ENCODE measurements at places on chromosomes 1 and 21.

DNA sequence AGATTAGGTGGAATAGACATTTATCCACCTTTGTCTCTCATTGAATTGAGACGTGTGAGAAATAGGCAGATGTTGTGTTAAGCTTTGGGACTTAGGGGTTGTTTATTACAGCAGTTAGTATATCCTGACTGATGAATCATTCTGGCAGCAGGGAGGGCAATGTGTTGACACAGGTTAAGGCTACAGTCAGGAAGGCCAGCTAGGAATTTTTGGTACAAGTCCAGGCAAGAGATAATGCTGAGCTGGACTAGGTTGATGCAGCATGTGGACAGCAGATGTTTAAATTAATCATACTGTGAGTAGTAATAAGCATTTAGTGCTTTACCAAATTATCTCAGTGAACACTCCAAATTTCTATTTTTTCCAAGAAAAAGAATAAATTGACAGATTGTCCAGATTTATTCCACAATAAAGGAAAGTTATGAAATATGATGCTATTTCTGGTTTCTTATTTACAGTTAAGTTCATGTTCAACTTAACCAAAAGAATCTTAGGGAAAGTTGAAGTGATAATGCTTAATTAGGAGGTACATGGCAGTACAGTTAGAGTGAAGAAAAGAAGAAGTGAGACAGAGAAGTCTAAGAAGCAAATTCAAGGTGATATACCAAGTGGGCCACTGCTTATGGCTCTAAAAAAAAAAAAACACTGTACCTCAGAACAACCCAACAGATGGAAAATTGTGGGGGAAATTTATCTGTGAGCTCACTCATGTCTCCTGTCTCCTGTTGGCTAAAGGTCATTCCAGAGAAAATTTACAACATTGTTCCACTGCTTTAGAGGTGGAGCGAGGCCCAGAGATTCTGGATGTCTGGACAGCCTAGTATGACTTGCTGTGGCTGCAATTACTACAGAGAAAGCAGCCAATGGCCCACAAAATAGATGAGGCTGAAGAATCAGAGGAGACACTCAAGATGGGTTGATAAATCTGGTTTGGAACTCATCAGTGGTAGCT, 102.7 kb upstream of the C21orf91 start:
- no peak for DNase-seq

- DNase-seq: no peak
Measured at GRCh38 chr1:86753700-86754099, 49.3 kb downstream of the SH3GLB1 start.

DNA sequence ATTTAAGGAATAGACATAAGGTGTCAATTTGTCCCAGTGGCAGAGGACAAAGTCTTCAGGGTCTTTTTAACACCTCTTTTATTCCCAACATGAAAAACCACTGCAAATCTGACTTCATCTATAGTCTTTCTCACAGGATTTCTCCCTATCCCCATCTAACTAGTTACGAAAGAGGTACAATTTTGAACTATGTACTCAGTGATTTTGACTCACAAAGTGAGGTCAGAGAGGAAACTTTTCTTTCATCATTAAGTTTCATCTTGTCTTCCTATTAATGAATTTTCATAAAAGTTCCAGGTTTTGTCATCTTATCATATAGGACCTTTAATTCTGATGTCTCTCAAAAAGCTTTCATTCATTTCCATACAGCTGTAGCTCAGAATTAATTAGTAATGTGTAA, 63.3 kb downstream of the ASH1L start:
- no peak for DNase-seq

DNA sequence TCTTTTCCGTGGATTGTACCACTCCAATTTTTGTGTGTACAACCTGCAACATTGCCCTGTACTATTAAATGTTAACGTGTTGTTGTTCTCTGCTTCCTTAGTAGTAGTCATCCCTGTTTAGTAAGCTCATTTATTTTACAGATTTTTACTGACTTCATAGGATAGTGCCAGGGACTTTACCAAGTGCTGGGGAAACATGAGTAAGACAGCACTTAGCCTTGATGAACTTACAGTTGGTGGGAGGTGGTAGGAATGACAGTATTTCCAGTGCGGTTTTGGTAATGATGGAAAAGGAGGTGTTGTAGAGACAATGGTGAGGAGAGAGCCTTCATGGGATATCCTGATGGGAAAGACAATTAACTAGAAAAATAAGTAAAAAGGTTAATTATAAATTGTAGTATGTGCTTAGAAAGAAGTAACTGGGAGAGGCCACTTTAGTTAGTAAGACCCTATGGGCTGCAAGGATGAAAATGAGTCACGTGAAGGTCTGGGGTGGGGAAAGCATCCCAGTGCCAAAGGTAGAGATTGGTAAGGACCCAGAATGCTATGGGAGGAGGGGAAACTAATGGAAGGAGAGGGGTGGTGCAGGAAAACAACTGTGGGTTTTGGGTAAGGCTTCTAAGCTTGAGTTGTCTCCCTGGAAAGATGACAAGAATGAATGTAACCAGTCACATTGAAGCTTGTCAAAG, 1.7 kb downstream of the RLF start:
- DNase-seq: no peak

GRCh38 chr1:113073479-113073950, 517 bp downstream of the LRIG2 start:
- DNase-seq: no peak

DNA sequence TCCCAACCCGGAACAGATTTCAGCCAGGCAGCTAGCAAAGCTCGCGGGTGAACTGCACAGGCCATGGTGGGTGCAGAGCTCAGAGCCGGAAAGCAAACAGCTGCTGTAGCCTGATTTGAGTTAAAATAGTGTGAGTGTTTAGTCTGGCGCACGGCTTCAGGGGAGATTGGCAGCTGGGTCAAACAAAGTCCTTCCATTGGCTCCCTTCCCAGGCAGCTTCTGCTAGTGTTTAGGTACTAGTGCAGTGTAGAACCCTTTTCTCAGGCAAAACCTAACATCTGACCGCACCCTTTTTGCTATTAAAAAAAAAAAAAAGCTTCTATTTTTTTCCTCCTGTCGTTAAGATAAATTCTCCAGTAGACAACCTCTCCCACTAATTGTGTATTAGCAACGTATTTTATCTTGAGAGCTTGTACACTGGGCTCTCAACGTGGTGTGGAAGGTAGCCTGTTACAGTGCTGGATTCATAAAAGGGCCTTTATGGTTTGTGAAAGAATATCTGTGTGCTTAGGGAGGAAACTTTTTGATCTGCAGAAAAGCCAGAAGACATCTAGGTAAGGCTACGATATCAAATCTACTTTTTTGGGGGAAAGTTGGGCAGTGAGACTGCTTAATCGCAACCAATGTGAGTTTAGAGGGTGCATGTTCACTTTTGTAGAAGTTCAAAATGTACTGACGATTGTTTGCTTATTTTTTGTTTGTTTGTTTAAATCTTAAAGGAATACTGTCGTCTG, 689.6 kb downstream of the USP25 start:
- peak; percentile 75 for DNase-seq

DNA sequence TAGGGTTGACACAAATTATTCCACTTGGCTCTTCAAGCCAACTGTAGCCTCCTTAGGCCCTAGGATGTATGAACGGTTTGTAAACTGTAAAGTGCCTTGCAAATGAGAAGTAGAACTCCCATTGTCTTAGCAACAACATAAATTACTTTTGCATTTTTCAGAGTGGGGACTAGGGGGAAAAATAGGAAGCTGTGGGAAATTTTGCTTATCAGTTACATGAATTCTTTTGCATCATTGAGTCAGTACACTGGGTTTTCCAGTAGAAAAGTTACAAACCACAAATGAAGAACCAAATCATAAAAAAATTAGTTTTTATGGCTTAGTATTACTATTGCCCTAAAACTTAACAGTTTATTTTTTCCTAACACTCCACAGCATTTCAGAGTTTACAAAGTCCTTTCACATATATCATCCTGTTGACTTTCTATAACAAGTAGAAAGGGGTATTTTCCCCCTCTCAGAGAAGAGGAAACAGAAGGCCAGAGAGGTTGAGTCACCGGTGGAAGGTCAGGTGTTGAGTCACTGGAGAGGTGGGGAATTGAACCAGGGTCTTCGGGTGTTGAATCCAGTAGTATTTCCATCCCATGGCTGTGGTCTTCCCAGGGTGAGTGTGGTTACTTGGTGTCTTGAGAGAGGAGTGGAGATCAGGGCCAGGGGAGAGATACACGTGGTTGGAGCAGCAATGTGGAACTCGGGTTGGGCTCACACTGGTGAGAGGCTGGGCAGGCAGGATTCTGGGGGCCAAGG, 71.9 kb upstream of the USP24 start:
- DNase-seq: no peak

DNA sequence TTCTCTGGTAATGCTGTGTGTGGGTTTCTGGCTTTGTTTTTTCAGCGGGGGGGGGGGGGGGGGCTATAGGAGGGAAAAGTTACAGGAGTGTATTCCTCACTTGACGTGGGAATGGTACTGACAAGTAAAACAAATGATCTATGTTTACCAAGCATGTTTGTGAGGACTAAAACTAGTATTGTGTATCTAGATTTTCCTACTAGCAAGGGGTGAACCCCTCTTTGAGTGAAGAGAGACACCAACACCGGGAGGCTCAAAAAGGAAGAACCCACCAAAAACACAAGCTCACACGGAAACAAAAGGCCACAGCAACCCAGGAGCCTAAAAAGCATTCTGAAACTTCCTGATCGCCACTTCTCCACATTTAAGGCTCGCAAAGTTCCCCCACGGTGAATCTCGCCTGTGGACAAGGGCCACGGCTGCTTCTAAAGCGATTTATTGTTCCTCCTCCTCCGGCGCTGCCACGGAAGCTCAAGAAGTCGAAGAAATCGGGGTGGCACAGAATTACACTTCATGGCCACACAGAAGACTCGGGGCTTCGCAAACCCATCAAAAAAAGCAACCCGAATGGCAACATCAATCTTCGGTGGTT, 703 bp downstream of the PUM1 start:
- DNase-seq: peak; percentile 19

DNA sequence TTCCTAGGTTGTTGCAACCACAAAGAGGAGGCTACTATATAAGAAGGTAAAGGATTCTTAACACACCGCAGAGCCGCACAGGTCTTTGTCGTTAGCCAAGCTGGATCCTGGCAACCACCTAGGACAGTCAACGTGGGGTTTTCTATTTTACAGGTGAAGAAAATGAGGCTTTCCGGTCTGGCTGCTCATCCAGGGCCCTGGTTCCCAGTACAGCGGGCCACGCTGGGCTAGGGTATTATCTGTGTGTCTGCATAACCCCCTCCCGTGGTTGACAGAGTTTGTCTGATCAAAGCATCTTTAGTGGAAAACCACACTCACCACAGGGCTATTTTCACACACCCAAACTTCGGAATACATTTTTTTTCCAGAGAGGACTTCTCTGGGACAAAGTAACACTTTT, 39.0 kb upstream of the PDE9A start:
- no peak for DNase-seq

GRCh38 chr1:245933431-245934045, 573.5 kb downstream of the SMYD3 start:
- no peak for DNase-seq

- DNase-seq: peak; percentile 72
Measured at GRCh38 chr1:54081306-54082270, 28.2 kb downstream of the TCEANC2 start.

GRCh38 chr1:238991765-238992495, 394.4 kb upstream of the CHRM3 start:
- no peak for DNase-seq

GRCh38 chr1:115289940-115290339, 48.1 kb downstream of the NGF start:
- DNase-seq: no peak

DNA sequence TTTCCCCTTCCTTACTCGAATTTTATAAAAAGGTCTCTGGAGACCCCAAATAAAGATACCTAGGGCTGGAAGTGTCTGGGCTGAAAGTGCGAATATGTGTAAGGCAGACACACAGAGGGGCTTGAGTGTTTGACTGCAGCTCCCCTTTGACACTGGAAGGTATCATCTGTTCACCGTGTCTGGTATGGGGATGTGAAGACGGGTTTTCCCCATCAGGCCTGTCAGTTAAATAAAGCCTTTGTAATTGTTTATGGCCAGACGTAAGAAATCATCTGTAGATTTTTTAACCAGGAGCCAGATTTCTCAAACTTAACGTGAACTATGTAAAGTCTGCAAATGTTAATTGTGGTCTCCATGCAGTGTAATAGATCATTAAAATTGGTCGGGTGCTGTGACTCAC, 1173.4 kb downstream of the AMY1C start:
- DNase-seq: no peak

GRCh38 chr1:156510709-156511108, 10.1 kb upstream of the MEF2D start:
- peak; percentile 81 for DNase-seq

DNA sequence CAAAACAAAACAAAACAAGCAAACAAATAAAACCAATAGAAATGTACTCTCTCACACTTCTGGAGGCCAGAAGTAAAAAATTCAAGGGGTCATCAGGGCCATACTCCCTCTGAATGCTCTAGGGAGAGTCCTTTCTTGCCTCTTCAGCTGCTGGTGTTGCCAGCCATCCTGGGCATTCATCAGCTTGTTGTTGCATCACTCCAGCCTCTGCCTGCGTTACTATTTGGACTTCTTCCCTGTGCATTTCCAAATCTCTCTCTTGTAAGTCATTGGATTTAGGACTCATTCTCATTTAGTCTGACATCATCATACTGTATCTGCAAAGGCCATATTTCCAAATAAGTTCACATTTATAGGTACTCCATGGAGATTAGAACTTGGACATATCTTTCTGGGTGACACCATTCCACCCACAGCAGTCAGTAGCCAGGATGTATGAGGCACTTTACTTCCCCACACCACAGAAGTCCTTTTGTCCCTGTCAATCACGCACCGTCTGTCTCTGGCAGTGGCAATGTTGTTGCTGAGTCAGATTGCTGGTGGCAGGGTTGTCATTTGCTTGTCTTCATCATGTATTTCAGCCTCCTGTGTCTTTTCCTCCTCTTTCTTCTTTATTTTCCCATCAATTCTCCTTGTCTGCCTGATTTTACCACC, 151.0 kb upstream of the KCNJ6 start:
- DNase-seq: no peak

GRCh38 chr1:30847358-30847972, 61.1 kb downstream of the SDC3 start:
- peak; percentile 84 for DNase-seq

GRCh38 chr1:31447210-31447609, 34.2 kb downstream of the SERINC2 start:
- no peak for DNase-seq

GRCh38 chr1:21622466-21623315, 46.5 kb downstream of the RAP1GAP start:
- peak; percentile 46 for DNase-seq

- DNase-seq: no peak
Measured at GRCh38 chr1:229951856-229952534, 115.0 kb upstream of the GALNT2 start.

- no peak for DNase-seq
Measured at GRCh38 chr1:97331165-97331564, 589.7 kb downstream of the DPYD start.
